Activated CD4-positive, alpha-beta T cell treated with anti-CD3 and anti-CD28 coated beads, Interleukin-2, Interleukin-4, amounts not matched to agents 100 ng/mL and 50 ng/mL, durations not matched to agents 16 hours and 8 hours (primary cell): ENCODE measurements at places on chromosomes 13 and 19.

DNA sequence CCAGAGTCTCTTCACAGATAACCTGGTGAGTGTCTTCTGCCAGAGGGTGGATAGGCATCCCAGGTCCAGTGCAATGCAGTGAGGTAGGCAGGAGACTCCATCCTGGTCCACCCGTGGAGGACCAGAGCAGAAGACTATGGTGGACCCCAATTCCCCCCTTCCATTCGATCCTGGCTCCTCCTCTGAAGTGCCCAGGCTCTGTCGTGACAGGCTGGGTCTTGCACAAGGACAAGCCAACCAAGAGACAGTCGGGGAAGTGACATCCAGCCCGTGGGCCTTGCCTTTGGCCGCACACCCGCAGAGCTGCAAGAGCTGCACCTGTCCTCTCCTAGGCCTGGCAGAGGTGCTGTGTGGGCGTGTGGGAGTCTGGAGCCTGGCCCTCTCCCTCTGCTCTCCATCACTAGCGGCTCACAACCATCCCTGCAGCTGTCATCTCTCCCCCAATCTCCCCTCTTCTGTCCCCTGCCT is 3.1 kb downstream of the ZNF784 start:
- no peak for DNase-seq

GRCh38 chr13:39020853-39021462 is 16.9 kb downstream of the PROSER1 start:
- no peak for DNase-seq

DNA sequence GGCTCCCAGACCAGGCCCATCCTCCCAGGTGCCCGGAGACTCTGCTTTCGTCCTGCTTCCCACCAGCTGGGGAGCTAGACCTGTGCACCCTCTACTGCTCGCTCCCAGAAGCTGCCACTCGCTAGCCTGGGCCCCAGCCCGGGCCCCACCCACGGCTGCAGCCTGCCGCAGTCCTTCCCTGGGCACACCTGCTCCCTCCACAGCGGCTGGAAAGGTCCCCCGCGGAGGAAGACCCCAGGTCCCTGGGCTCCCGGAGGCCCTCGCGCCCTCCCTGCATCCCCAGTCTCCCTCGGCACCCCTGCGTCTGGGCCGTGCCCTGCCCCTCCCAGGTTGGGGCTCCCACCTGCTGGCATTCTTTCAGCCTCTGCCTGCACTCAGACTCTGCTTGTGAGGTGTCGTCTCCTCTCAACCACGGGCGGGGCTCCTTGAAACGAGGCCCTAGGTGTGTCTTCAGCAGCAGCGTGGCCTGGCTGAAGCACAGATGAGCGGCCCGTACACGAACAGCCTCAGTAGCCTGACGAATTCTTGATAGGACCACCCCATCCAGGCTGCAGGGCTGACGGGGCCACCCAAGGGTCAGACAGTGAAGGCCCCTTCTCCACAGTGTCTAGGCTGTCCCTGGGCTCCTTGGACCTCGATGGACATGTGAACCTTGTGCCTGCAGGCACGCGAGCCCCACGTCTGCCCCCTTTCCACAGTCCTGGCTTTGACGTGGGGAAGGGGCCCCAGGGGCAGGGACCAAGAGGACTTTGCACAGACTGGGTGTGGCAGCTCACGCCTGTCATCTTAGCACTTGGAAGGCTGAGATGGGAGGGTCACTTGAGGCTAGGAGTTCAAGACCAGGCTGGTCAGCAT is 27.9 kb downstream of the DOT1L start:
- no peak for DNase-seq

GRCh38 chr13:51175639-51176038 is 46.6 kb upstream of the FAM124A start:
- DNase-seq, result no peak

- DNase-seq, result no peak
Measured at GRCh38 chr13:97120346-97120745, 101.8 kb upstream of the MBNL2 start.

DNA sequence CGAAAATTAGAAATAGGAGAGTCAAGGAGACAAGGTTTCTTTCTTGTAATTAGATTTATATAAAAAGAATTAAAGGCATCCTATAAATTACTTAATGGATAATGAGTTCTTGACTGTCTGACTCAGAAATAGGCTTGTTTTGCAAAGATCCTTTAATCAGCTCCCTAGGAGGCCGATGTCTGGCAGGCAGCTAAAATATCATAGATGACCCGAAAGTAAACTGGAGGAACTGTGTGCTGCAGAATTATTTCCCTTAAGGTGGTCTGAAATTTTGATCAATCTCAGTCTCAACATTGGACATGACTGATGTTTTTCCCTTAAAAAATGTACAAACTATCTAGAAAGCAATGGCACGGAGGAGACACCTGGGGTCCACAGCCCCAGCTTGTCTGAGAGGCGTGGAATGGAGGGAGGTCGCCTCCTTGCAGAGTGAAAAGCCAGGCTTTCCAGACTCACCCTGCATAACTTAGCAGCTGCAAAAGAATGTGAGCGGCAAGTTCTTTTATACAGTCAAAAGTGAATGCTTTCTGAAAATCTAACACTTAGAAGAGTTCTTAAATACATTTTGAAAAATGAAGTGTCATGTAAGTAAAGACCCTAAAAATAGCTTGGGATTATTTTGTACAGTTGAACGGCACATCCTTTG is 44.8 kb downstream of the MBNL2 start:
- no peak for DNase-seq

- DNase-seq, result no peak
Measured at GRCh38 chr19:31383553-31383952, 34.3 kb upstream of the TSHZ3 start.

DNA sequence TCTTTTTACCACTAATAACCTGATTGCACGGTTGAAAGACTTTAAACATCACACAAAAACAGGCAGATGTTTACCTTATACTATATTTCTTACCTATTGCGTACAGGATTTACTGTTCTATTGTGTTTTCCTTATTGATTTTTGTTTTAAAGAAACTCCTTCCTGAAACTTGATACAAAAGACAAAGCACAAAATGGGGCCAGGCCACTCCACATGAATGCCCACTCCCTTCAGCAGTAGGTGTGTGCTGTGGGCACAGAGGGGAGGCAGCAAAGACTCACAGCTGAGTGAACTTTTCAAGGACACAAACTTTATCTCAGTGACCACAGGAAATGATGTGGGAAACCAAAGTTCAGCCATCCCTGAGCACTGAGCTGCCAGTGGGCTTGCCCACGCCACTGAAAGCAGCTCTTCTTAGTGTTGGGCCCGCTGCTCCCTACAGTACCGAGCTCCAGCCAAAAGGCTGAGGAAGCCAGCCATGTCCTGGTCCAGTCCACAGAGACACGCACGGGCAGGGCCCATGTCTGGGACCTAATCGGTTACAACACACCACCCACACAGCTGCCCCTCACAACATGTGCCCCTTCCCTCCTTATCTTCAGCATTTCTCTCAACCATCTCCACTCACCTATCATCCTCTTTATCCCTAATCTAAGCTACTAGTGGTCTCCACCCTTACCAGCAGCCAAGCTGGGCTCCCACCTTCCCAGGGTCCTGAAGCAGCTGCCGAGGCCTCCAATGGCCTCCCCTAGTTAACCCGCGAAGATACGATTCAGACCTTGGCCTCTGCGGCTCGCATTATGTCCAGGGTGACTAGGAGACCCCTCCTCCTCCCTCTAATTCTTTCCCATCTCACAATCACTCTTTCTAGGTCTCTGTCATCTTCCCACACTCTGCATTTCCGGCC is 39.5 kb downstream of the ATP7B start:
- no peak for DNase-seq

GRCh38 chr19:45363861-45364459 is 6.4 kb downstream of the ERCC2 start:
- DNase-seq, result no peak

- DNase-seq, result peak; percentile 73
Measured at GRCh38 chr13:48561466-48562235, 28.8 kb upstream of the RCBTB2 start.

DNA sequence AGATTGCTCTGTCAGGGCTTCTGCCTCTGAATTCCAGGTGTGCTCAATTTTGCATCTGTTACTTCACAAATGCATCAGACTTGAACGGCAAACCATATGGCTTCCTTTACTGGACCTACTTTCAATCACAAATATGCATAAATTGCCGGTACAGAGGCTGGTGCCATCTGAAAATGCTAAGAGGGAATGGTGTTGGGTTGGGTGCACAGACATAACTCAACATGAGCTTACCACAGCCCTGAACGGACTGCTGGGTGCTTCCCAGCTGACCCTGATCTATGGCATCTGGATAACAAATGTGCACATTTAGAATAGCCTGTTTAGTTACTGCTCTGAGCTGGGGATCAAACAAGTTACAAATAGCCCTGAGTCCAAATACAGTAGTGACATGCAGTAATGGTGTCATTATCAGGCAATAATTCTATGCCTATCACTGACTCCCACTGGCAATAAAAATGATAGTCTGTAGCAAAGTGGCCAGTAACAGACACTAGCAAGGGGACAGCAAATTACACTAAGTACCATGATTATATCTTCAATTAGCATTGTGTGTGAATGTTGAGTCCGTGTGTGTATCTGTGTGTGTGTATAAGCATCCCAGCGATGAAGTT is 927.3 kb downstream of the DIAPH3 start:
- no peak for DNase-seq

GRCh38 chr13:50744116-50744660 is 99.3 kb downstream of the DLEU7 start:
- no peak for DNase-seq

DNA sequence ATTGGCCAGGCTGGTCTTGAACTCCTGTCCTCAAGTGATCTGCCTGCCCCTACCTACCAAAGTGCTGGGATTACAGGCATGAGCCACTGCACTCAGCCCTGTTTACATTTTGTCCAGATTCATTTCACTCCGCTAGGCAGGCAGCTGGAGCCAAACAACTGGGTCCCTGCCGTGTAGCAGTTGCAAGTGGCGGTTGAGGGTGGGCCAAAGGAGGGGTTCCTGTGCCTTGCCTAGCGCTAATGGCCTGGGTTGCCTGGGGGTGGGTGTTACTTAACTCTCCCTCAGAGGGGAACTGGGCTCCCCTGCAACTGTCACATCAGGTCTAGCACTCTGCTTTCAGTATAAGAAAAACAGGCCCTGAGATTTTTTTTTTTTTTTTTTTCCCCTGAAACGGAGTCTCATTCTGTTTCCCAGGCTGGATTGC is 7.4 kb downstream of the ACP5 start:
- no peak for DNase-seq

DNA sequence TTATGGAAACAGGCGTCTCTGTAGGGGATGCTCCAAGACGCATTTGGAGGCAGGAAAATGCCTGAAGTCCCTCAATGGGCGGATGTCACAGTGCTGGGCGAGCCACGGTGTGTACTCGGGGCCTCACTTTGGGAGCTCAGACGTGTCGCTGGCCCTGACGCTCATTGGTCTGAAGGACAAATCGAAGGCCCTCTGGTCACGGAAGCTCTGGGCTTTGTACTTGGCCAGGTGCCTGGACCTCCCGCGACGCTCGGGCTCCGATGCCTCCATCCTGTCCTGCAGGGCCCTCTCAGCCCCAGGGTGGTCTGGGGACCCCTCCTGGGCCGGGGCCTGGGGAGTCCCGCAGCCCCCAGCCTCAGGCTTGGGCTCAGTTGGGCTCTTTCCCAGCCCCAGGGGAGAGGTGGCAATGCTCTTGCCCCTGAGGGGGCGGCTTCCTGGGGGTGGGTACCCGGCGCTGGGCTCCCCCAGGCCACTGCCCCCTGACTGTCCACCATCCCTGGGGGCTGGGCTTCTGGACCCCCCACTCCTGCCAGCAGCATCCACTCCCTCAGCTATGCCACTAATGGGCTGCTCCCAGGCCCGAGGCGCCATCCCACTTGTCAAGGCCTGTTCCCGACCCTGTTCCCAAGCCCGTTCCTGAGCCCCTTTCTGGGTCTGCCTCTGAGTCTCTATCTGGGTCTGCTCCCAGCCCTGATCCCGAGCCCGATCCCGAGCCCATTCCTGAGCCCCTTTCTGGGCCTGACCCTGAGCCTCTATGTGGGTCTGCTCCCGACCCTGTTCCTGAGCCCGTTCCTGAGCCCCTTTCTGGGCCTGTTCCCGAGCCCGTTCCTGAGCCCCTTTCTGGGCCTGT is 39.5 kb upstream of the GRTP1 start:
- DNase-seq, result no peak

GRCh38 chr19:33171916-33172359 is 22.2 kb upstream of the LRP3 start:
- DNase-seq, result no peak

GRCh38 chr19:38974624-38975213 is 823 bp downstream of the FBXO17 start:
- no peak for DNase-seq

DNA sequence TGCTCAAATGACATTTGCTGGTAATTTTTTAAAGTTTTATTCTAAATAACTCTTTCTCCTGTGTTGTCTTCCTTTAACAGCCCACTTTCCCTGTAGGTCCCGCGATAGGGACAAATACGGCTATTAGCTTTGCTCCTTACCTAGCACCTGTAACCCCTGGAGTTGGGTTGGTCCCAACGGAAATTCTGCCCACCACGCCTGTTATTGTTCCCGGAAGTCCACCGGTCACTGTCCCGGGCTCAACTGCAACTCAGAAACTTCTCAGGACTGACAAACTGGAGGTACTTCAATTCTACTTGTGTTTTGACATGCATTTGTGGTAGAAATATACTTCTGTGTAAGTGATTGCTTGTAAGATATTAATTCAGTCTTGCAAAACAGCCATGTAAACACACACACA is 91.0 kb upstream of the RAP2A start:
- DNase-seq, result no peak

- no peak for DNase-seq
Measured at GRCh38 chr19:2722541-2723344, 1.6 kb upstream of the DIRAS1 start.

DNA sequence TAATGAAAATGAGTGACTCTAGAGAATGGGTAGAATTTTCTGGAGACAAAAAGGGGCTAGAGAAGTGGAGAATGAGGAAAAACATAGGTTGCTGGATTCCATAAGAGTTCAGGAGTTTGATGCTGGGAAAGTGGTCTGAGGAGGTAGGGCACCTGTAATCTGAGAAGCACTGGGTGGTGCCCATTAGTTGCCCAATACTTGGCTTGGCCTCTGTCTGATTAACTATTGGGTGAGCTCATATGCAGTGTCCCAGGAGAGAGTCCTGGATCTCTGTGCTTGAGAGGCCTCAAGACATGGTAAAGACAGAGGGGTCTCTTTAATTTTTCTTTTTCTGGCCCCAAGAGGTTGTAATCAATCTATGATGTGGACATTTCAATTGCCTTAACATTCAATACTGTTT is 390.1 kb downstream of the TDRD3 start:
- no peak for DNase-seq

- DNase-seq, result no peak
Measured at GRCh38 chr13:103941506-103942140, 875.4 kb upstream of the SLC10A2 start.

DNA sequence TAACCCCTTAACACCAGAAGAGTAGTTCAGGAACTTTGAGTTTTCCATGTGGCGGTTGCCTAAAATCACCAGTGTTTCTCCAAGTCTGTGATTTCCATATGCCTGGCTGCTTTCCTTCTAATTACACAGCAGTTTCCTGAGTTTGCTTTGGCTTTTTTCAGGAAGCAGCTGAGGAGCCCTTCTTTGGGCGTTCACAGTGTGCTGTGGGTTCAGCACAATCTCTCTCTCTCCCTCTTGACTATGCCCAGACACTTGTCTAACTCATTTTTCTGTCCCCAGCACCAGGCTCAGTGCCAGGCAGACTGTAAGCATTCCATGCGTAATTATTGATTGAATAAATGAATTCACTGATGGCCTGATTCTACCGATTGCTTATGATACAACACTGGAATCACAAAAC is 19.7 kb downstream of the SCEL start:
- no peak for DNase-seq

- DNase-seq, result no peak
Measured at GRCh38 chr19:45474606-45475521, 7.1 kb downstream of the FOSB start.

- DNase-seq, result no peak
Measured at GRCh38 chr13:114101358-114102130, 30.9 kb downstream of the RASA3 start.

GRCh38 chr19:30158067-30158892 is 213.9 kb upstream of the ZNF536 start:
- DNase-seq, result no peak
